ENCODE measurements at places on chromosomes 5 and 9.

DNA sequence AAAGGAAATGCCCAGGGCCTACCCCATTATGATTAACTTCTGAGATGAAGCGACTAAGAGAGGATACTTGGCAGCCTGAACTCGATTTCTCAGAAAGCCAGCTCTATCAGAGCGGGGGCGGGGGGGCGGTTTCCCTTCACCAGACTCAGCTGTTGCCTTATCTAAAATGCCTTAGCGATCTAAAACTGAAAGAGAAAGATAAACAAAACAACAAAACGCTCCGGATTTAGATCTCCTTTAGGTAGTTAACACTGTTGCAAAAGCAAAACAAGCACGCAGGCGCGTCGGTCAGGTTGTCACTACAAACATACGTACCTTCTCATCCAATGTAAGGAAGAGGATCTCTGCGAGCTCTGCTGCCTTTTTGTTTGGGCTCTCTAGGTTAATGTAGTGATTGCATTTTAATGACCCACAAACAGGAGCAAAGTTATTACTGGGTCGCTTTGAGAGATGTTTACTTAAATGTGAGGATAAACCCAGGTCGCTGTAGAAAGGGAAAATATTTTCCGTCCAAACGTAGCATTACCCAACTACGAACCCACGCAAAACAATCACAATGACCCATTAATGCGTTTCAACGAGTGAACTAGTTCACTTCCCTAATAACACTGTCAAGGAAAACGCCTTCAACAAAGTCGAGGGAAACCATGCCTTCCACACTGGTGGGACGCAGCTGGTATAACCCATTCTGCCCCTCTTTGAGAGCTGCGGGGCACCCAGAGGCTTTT, 982 bp downstream of the EPB41L4A start:
- peak; percentile 33 for DNase-seq

GRCh38 chr9:16057541-16057940, 504.7 kb downstream of the CCDC171 start:
- DNase-seq, result no peak

- no peak for DNase-seq
These were observed 291.9 kb downstream of the FBXL7 start for GRCh38 chr5:15791859-15792258.

GRCh38 chr9:137225699-137226331, 841 bp downstream of the CYSRT1 start:
- no peak for DNase-seq

- no peak for DNase-seq
These were observed 267.1 kb downstream of the GADD45G start for GRCh38 chr9:89871871-89872331.

DNA sequence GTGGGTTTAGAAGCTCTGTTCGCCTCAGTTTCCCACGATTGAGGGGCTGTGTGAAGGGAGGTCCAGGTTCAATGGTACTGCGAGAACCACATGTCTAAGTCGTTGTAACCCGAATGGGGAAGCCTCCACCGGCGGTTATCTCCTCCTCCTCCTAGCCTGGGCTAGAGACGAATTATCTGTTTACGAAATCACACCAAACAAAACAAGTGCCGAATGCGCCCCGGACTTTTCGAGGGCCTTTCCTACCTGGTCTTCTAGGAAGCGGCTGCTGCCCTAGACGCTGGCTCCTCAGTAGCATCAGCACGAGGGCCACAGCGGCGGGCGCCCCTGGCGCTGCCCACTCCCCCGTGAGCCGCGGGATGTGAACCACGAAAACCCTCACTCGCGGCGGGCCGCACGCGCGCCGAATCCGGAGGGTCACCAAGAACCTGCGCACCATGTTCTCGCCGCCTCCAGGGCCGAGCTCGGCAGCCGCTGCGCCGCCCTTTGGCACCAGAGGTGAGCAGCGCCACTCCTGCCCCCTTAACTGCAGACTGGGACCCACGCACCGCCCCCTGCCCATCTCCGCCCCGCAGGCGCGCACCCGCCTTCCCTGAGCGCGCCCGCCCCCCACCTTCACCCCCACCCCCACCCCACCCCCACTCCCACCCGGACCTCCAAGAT, at the start of gene CDKN2A:
Gene CDKN2A, minus strand, starts transcription at position 500 of the 663 bp plus-strand sequence.
- DNase-seq, result no peak

DNA sequence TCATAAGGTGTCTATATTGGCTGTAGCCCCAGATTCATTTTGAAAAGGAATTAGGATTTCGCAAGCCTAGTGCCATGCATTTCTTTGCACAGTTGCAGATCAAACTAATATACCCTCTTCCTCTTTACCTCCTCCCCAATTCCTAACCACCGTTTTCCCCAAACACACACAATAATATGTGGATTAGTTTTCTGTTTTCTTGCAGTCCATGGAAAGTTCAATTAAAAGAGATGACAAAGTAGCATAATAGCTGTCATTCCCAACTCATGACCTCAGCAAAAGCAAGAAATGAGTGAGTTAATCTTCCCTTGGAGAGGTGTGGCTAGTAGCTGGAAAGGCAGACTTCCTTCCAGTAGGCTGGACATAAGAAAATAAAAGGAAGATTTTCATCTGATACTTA, 349.1 kb downstream of the TMEM232 start:
- no peak for DNase-seq

- no peak for DNase-seq
These were observed 208.0 kb upstream of the MPDZ start for GRCh38 chr9:13487498-13487897.

GRCh38 chr5:93585767-93586385, 2.9 kb downstream of the NR2F1 start:
- DNase-seq, result no peak

DNA sequence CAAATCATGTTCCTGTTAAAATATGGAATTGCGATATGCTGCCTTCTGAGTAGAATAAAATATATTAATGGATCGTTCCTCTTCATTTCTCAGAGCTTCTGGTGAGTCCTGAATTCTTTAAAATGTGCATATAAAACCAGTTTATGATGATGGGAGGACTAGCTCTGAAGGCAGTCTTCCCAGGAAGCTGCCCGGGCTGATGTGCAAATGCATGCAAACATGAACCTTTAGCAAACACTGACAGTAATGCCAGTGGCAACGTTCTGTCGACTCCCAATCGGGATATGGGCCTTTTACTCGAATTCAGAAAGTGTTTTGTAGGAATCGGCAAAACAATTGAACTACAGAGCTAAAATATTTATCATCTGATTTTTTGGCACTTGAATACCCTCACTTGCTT, 93.6 kb downstream of the TLE4 start:
- DNase-seq, result no peak

GRCh38 chr5:180155365-180155926, 53.6 kb downstream of the RASGEF1C start:
- DNase-seq, result no peak

DNA sequence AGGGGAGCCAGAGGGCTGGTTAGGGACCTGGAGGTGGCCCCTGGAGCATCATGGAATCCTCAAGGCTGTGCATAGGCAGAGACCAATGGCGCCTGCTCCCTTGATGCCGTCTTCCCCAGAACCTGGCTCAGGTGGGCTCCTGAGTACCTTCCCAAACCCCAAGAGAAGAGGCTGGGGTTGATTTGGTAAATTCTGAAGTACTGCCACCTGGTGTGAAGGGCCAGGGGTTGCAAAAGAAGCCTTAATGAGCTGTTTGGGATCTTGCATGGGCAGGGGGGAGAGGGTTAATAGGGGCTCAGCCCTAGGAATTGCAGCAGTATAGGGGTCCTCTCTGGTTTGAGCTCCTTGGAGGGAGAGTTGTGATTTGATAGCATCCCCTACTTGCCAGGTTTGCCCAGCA, 52.1 kb downstream of the CYSTM1 start:
- DNase-seq, result no peak
